ENCODE measurements at places on chromosomes 1 and 21. TPM values are rescaled to one million over a fixed set of nuclear protein-coding genes. Genes with fewer than 3 reads are reported as not detected.

GRCh38 chr21:44471996-44472395 is 16.7 kb downstream of the LRRC3 start:
- DNase-seq: no peak
- no peak overlapping the region for H3K27ac ChIP-seq
- H3K27me3 ChIP-seq: peaks cover 6% of the 10 kb centered on the region

DNA sequence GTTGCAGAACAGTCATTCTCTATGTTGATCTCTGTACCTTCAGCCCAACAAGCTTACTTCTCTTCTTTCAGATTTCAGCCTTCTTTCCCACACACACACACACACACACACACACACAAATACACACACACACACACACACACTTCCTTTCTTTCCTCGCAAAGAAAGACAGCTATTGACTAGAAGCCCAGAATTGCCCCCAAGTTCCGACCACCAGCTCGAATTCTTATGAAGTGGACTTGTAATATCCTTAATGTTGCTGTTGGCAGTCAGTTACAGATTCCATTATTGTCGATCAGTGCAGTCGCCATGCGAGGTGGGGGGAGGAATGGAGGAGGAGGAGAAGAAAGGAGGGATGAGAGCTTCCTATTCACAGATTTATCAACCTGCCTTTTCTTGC is 125.5 kb downstream of the CLEC20A start:
- H3K4me1 ChIP-seq: peaks cover 24% of the 10 kb centered on the region
- peak; percentile 19 for DNase-seq
- no peaks in the 10 kb centered on the region for H3K27me3 ChIP-seq
- H3K36me3 ChIP-seq: no peaks in the 10 kb centered on the region
- no peak overlapping the region for H3K27ac ChIP-seq

- no peaks in the 10 kb centered on the region for H3K36me3 ChIP-seq
- H3K4me1 ChIP-seq: no peaks in the 10 kb centered on the region
- DNase-seq: no peak
- H3K27me3 ChIP-seq: no peaks in the 10 kb centered on the region
- H3K27ac ChIP-seq: no peak overlapping the region
These were observed 94.5 kb downstream of the OLFM3 start for GRCh38 chr1:101902199-101902598.

- H3K4me3 ChIP-seq: peak overlapping the region; percentile 95
- peaks cover 48% of the 10 kb centered on the region for H3K4me1 ChIP-seq
- H3K36me3 ChIP-seq: 0 out of 2 replicates have a peak, but pooled peaks cover 4% of the 10 kb centered on the region
- peaks cover 1% of the 10 kb centered on the region for H3K27me3 ChIP-seq
- peak overlapping the region; percentile 100 for H3K27ac ChIP-seq
These were observed 105.3 kb upstream of the HNRNPU start for GRCh38 chr1:244969355-244970235.

The CXADR gene
- total RNA-seq: 0.28 TPM

DNA sequence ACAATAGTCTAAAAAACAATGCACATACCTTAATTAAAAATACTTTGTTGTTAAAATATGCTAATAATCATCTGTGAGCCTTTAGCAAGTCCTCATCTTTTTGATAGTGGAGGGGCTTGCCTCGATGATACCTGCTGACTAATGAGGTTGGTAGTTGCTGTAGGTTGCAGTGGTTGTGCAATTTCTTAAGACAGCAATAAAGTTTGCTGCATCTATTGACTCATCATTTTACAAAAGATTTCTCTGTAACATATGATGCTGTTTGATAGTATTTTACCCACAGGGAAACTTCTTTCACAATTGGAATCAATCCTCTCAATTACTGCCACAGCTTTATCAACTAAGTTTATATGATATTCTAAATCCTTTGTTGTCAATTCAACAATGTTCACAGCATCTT is 7.6 kb downstream of the C1orf87 start:
- H3K27me3 ChIP-seq: no peaks in the 10 kb centered on the region
- DNase-seq: no peak
- no peak overlapping the region for H3K4me3 ChIP-seq
- H3K4me1 ChIP-seq: peaks cover 13% of the 10 kb centered on the region
